Stimulated activated CD8-positive, alpha-beta memory T cell treated with anti-CD3 and anti-CD28 coated beads, Interleukin-12 subunit alpha, Interleukin-12 subunit beta, amount 100 ng/mL, for 1 hour (primary cell): ENCODE measurements at places on chromosomes 11 and 22.

DNA sequence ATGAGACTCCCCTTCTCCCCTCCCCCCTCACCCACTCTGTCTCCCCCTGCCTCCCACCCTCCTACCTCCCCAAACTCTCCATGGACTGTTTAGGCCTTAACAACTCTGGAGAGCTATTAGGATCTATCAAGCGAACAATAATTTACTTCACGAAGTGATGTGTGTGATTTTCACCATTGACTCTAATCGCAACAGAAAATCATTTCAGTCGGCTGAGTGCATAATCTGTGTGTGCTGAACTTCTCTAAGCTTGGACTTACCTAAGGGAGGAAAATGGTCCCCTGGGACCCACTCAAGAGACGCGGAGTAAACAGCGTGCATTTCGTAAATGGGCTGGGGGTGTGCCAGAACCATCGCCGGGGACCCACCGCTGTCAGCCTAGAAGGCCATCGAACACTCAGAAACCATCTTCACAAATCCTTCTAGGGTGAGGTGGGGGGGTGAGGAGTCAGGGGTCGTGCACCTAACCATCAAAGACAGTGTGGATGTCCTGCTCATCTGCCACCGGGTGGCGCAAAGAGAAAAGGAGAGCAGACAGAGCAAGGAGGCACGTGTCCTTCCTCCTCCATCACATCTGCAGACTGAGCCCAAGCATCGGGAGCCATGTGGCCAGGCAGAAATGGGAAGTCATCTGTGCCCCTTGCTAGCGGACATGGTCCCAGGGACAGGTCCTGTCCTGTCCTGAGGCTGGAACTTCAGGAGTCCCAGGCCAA is 62.1 kb upstream of the NUP50 start:
- DNase-seq, result no peak

DNA sequence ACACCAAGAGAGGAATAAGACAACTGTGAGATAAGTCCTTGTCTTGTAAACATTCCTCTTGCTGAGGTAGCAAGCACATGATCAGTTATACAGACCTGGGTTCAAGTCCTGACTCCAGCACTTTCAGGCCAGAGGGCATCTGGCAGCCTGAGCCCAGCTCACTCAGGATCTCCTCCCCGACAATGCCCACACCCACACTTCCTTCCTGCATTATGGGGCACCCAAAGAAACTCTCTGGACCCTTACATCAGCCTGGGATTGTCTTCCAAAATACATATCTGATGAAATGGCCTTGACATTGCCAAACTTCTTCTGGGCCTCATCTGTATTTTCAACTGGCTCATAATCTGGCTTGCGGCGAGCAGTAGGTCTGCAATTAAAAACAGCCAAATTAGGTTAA is 48.6 kb downstream of the ARFGAP3 start:
- DNase-seq, result no peak

GRCh38 chr11:36763187-36763586 is 165.2 kb upstream of the RAG2 start:
- DNase-seq, result no peak

GRCh38 chr11:110076371-110076965 is 16.7 kb upstream of the ZC3H12C start:
- DNase-seq, result no peak

DNA sequence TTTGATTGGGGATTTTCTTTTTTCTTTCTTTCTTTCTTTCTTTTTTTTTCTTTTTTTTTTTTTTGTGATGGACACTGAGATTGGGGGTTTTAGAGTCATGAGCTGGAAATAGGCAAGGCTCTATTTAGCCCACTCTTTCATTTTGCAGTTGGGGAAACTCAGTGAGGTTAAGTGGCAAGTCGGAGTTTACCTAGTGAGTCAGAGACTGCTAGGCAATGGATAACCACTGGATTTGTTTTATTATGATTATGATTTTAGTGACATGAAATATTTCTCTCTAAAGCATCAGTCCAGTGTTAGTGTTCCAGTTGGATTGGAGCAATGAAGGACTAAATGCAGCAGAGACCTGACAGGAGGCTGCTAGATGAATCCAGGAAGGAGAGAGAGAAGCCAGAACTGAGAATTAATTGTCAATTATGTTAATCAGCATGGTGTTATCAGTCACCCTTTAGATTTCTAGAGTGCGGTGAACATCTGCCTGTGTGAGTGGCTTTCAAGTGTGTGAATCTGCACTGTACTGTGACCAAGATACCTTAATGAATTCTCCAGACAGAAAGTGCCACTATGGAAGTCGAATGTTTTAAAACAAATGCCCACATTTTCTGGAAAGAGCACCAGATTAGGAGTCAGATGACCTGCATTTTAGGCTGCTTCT is 10.9 kb downstream of the BMAL1 start:
- DNase-seq, result no peak

DNA sequence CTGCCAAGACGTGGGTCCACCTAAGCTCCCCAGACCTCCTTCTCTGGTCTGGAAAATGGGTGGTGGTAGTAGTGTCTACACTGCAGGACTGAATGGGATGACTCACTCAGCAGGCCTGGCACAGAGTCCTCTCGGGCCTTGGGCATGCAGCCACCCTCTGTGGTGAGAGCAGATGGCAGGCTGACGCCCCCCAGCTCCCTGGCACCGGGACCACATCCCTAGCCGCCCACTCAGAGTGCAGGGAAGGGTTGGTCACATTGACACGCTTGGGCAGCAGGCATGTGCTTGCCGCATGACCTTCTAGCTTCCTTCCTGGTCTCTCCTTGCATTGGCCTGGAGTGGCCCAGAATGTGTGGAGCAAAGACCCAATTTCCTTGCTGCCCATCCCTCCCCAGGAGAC is 30.7 kb upstream of the PRODH start:
- no peak for DNase-seq

- DNase-seq, result peak; percentile 28
These were observed at the start of gene SEC14L2 for GRCh38 chr22:30396871-30397655. SEC14L2 (plus strand) TSS chr22:30397018; CDS start chr22:30397117, 99 bp downstream.
